Activated naive CD4-positive, alpha-beta T cell treated with anti-CD3 and anti-CD28 coated beads for 36 hours (primary cell): ENCODE measurements at places on chromosomes 5 and 9. TPM values are rescaled to one million over a fixed set of nuclear protein-coding genes. Genes with fewer than 3 reads are reported as not detected.

Gene LCN1
- 0.29 TPM for total RNA-seq

Gene ADAMTS2
- not detected for total RNA-seq

Gene CAMK2A
- total RNA-seq = not detected

Gene ARL15
- total RNA-seq = 6.7 TPM

Gene DNAH5
- not detected for total RNA-seq

Gene C9
- total RNA-seq = not detected

Gene ACTBL2
- total RNA-seq = not detected

Gene SERF1A
- total RNA-seq = 10.7 TPM

Gene GNPDA1
- total RNA-seq = 250 TPM

Gene CCL19
- total RNA-seq = not detected

Gene PDGFRB
- 1.0 TPM for total RNA-seq

Gene ALDOB
- total RNA-seq = not detected

Gene ROPN1L
- total RNA-seq = not detected

Gene LCP2
- 122 TPM for total RNA-seq

Gene TXNDC8
- not detected for total RNA-seq

Gene NOXA1
- total RNA-seq = 1.0 TPM

Gene OTULINL
- total RNA-seq = 9.1 TPM

Gene PCDHB12
- not detected for total RNA-seq

Gene FAM221B
- not detected for total RNA-seq

Gene CARD6
- 1.3 TPM for total RNA-seq

Gene BTNL8
- not detected for total RNA-seq

Gene GABRA6
- total RNA-seq = not detected

Gene TMEM161B
- total RNA-seq = 18.0 TPM

Gene SPATA31A3
- total RNA-seq = not detected

Gene KCNN2
- total RNA-seq = not detected

Gene TMEM215
- not detected for total RNA-seq

Gene CDC20B
- not detected for total RNA-seq

Gene ZCCHC9
- total RNA-seq = 31.8 TPM

Gene PCDHB13
- total RNA-seq = not detected

Gene F12
- 5.4 TPM for total RNA-seq

Gene IFNA21
- total RNA-seq = not detected

Gene SLC6A19
- total RNA-seq = not detected

Gene CFAP77
- total RNA-seq = not detected

Gene CTXN3
- total RNA-seq = not detected

Gene SHC3
- not detected for total RNA-seq

Gene LMX1B
- not detected for total RNA-seq

Gene NEUROG1
- total RNA-seq = not detected

Gene FGF10
- total RNA-seq = not detected

Gene MAN1B1
- 18.9 TPM for total RNA-seq

Gene STPG3
- not detected for total RNA-seq

Gene SPINK7
- not detected for total RNA-seq

Gene IL5
- total RNA-seq = not detected

Gene HSPB3
- not detected for total RNA-seq

Gene TBC1D9B
- total RNA-seq = 40.4 TPM

Gene ANKRD34B
- total RNA-seq = not detected

Gene GLDC
- total RNA-seq = 1.7 TPM

Gene GLRA1
- total RNA-seq = not detected

Gene NRARP
- 2.2 TPM for total RNA-seq
